ENCODE measurements at places on chromosomes 2 and 18.

DNA sequence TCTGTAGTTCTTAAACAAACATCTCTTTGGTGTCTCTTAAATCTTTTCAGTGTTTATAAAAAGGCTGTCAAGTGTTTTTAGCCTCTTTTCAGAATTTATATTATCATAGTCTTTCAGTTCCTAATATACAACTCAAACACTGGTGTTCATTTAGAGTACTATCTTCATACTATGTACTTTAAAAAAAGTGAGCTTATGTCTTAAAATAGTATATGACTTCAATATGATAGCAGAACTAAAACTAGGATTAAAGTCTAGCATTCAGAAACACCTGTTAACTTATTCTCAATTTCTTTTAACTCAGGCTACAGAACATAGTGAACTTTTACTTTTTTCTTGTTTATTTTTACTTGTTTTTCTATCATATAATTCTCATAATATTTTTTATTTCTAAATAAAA lies 14.7 kb upstream of the IKZF2 start:
- DNase-seq: no peak

- DNase-seq: no peak
Observed at GRCh38 chr2:11053546-11053945, 101.7 kb upstream of the SLC66A3 start.

- peak; percentile 41 for DNase-seq
Observed at GRCh38 chr2:136135921-136136906, 18.3 kb upstream of the CXCR4 start.

GRCh38 chr2:218081063-218081462 lies 12.0 kb downstream of the RUFY4 start:
- no peak for DNase-seq

- no peak for DNase-seq
Observed at GRCh38 chr2:241120440-241120839, 18.4 kb upstream of the MTERF4 start.

DNA sequence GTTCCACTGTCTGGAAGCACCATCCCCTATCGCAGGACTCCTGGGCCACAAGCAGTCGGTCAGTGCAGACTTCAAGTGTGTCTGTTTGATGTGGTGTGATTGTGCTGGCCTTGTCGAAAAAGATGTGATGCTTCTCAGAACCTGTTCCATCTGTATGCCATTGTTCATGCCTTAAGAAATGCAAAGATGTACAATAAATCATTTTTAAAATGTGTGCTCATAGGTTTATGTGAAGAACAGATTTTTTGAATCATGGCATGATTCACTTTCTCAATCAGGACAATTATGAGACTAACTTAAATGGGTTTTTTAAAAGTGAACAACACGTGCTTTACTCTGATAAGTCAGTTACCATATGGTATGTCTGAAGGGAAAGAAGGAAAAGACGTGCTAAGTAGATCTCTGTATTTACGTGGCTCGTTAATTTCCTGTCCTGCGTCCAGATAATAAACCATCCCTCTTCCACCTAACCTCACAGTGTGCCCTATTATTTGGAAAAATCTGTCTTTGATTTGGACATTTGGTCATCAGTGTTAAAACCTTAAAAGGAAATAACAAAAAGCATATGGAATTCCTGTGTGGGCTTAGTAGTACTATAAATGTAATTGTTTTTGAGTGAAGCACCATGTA lies 54.9 kb downstream of the PRKRA start:
- DNase-seq: no peak

GRCh38 chr2:104378853-104379374 lies 475.0 kb upstream of the POU3F3 start:
- DNase-seq: peak; percentile 2

- DNase-seq: no peak
Observed at GRCh38 chr18:9696701-9697100, 11.4 kb upstream of the RAB31 start.

GRCh38 chr2:162403884-162404283 lies 60.0 kb downstream of the GCA start:
- DNase-seq: no peak

- no peak for DNase-seq
Observed at GRCh38 chr2:37586663-37587317, 84.7 kb downstream of the CDC42EP3 start.

GRCh38 chr2:40625849-40626248 lies 174.0 kb upstream of the SLC8A1 start:
- DNase-seq: no peak

DNA sequence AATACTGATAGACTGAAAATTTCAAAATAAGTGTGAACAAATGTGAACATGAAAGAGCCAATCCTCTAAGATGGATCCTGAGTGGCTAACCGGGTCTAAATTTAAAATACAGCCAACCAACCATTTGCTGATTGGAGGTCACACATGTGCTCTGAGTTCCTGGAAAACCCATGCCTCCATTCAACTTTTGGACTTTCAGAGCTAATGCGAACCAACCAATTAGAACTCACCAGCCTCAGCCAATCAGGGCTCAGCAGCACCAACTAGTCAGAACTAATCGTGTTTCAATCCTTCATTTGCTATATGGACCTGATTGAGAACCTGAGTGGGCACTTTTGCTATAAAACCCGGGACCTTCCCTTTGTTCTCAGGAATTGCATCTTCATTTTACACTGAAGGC lies 111.5 kb downstream of the MEP1B start:
- no peak for DNase-seq

DNA sequence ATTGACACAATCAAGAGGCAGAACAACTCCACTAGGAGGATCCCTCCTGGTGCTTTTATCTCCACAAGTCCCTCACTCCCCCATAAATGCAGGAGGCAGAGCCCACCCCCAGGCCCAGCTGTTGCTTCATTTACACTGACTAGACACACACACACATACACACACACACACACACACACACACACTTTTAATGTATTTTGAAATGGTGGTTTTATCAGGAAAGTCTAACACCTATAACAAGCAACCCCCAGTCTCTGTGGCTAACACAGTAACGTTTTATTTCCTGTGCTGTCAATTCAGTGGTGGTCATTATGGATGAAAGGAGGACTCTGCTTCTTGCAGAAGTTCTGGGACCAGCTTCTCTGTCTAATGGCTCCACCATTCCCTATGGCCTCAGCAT lies 125.4 kb upstream of the FOSL2 start:
- no peak for DNase-seq

DNA sequence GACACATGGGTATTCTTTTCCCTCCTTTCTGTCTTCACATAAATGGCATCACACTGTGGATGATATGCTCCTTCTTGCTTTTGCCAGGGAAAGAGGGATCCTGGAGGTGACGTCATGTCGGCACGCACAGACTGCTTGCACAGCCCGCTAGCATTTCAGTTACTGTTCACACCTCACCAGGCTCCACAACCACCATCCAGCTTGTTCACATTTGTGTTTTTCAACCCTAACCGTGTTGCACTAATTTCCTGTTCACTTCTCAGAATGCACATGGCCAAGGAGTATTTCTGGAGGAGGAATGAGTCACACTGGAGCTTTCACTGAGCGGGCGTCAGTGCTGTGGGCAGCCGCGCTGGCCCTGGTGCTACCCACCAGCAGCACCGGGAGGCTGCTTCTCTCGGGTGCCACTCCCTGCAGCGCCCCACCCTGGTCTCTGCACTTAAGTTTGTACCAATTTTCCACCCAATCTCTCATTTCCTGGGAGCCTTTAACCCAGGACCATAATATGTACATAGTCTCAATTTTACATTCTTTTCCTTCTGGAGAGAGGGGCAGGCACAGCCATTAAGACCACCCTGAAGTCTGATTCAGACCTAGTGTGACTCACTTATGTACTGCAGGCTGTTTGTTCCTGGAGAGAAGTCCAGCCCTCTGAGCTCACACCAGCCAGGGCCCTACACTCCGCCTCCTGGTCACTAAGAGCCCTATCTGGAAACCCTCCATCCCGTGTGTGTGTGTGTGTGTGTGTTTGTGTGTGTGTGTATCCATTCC lies 65.1 kb downstream of the MBP start:
- peak; percentile 62 for DNase-seq

- DNase-seq: no peak
Observed at GRCh38 chr2:226488034-226488433, 311.6 kb downstream of the IRS1 start.

DNA sequence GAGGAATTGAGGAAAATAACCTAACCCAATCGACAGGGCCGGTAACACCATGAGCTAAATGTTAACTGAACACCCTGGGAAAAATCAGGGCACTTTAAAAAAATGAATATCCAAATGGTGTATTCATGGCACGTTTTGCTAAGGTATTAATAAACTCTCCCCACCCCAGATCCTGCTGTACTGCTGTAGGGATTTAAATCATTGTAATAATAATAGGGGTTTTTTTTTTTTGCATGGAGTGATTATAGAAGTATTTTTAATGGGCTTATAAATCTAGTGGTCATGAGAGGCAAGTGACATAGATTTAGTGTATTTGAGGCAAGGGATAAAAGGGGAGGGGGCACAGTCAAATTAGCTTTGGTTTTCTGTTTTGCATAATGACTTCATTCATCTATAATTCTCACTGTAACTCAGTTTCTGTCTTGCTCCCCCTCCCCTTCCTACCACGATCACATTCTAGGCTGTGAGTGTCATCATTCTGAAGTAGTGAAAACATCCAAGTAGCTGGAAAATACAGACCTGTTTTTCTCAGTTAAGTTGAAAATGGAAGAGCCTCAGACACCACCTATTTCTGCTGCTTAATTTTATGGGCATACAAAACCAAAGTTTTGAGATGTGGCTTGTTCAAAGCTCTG lies 18.2 kb upstream of the MGAT5 start:
- DNase-seq: no peak

DNA sequence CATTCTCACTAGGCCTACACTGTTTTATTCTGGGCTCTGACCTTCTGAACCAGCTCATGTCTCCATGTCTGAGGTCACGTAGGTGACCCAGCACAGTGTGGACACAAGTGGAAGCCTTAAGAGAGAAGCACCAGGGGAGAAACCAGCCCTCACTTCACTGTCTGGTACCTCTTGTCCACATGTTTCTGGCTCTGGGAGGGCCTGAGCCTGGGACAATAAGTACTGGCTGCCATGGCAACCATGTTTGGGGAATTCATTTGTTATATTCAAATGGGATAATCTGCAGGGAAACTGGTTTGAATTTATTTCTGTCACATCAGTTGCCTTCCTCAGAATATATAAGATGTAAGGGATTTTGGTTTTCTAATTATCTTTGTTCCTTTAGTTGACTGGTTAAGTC lies 23.3 kb downstream of the MYO3B start:
- DNase-seq: no peak

GRCh38 chr18:22302144-22302543 lies 115.6 kb downstream of the CTAGE1 start:
- DNase-seq: no peak

- no peak for DNase-seq
Observed at GRCh38 chr2:74066491-74067203, 81.1 kb downstream of the BOLA3 start.

DNA sequence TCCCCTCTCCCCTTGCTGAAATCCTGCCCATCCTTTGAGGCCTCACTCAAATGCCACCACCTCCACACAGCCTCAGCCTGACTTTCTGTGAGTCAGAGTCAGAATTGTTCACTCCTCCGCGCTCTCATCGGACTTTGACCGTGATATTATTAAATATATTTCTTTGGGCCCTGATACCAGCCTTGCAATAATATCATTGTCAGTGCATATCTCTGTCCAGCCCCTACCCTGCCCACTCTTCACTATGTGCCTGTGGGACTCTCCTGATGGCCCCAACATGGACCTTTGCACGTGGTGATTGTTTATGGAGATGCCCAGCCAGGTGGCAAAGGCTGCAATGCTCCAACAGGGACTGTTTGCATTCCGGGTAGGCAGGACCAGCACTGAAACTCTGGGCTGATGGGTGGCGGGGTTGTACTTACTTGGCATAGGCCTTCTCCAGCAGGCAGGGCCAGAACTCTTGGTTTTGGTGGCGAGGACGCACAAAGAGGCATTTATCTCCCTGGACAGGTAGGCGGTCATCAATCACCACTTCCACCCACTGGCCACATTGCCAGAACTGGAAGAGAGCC lies 37.3 kb downstream of the CAPN13 start:
- no peak for DNase-seq

DNA sequence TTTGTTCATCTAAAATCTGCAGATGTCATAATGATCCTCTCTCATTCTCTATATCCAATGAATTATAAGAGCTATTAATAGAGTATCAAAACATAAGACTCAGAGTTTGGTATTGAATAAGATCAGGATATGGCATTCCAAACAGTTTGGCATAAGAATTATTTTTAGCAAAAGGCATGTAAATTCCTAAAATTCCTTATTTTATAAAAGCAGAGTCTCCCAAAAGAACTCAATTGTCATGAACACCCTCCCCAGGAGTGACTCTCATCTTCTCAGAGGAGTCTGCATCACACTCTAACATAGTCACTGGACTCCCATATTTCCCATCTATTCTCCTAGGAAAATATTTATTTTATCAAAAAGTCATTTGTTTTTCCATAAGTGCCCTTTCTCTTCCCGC lies 1710.2 kb upstream of the SLC39A10 start:
- DNase-seq: no peak

DNA sequence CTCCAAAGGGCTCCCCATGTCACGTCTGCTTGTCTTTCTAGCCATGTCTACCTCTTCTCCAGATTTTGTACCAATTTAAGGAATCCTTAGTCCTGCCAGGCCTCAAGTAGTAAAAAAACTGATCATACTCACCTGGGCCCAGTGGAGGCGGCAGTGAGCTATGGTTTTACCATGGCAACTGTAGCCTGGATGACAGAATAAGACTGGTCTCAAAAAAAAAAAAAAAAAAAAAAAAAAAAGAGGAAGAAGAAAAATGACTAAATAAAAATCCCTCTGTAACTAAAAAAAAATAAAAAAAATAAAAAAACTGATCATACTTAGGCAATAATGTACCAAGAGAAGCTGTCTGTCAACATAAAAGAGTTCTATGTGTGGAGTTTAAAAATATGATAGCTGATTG lies 221.6 kb downstream of the NR4A2 start:
- no peak for DNase-seq

DNA sequence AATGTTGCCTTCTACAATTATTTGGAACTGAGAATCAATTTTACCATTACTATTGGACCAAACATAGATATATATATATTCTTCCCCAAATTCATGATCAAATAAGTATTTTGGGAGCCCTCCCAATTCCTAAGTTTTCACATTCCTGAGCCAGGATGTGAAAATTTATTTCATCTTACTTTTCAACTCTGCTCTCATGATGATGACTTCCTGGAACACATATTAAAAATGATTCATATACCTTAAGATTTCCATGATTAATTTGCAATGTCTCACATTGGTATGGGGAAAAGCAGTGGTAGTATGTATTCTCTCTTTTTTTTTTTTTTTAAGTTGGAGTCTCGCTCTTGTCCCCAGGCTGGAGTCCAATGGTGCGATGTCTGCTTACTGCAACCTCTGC lies 596.1 kb upstream of the ZEB2 start:
- no peak for DNase-seq

GRCh38 chr18:22063102-22063501 lies 106.3 kb upstream of the GATA6 start:
- no peak for DNase-seq

DNA sequence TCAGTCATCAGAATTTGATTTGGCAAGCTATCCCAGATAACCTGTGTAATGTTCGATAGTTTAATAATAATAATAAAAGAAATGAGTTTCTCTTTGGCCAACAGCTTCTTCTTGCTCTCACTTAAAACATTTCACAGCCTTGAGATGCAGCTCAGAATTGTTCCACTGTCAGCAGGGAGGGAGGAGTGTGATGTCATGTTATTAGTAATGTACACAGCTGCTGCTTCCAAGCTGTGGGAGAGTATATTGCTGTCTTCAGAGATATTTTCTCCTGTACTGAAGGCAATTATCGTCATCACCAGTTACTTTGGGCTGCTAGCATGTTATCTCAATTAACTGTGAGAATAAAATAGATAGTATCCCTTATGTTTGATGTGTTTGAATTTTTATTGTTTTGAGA lies 146.9 kb upstream of the MAP3K20 start:
- no peak for DNase-seq

Measured in activated T-cell treated with anti-CD3 and anti-CD28 coated beads for 24 hours (primary cell).